ENCODE measurements at places on chromosomes 1 and 21. TPM values are rescaled to one million over a fixed set of nuclear protein-coding genes. Genes with fewer than 3 reads are reported as not detected.

- no peak for DNase-seq
Measured at GRCh38 chr1:105359457-105359856, 1609.8 kb downstream of the AMY1C start.

- no peak for DNase-seq
Measured at GRCh38 chr1:98386675-98387440, 274.7 kb upstream of the SNX7 start.

Gene SELENBP1
- not detected for total RNA-seq

Gene GPX7
- 22.9 TPM for total RNA-seq

- no peak for DNase-seq
Measured at GRCh38 chr1:170097449-170097948, 23.0 kb upstream of the KIFAP3 start.

Gene ETNK2
- total RNA-seq, result 3.4 TPM

Gene TSSK3
- 4.3 TPM for total RNA-seq

GRCh38 chr1:211625040-211625439, 46.1 kb upstream of the SLC30A1 start:
- DNase-seq, result no peak

- DNase-seq, result no peak
Measured at GRCh38 chr1:41580021-41580420, 95.5 kb upstream of the EDN2 start.

DNA sequence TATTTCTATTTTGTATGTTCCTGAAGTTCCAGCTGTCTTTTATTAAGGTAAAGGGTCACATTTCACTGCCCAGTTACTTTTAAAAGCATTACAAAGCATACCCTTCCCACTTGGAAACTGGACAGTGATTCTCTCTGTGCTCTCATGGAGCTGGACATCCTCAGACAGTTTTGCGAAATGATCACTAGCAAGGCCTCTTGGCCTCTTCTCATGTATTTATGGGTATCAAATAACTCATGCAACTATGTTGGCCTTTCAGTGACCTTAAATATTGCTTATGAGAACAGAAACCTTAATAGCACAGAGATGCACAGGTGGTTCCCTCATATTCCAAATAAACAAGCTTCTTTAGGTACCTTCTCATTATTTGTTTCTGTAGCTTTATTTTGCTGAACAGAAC, 7.9 kb upstream of the AMPD1 start:
- no peak for DNase-seq

DNA sequence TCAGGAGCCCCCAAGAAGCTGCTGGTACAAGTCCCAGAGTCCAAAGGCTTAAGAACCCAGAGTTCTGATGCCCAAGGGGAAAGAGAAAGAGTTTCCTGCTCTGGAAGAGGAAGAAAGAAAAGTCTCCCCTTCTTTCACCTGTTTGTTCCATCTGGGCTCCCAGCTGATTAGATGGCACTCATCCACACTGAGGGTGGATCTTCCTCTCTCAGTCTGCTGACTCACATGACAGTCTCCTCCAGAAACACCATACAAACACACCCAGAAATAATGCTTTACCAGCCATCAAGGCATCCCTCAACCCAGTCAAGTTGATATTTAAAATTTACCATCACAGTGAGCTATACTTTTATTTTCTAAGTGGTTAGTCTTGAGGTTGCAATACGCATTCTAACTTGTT, 257.9 kb downstream of the PAPPA2 start:
- DNase-seq, result no peak

DNA sequence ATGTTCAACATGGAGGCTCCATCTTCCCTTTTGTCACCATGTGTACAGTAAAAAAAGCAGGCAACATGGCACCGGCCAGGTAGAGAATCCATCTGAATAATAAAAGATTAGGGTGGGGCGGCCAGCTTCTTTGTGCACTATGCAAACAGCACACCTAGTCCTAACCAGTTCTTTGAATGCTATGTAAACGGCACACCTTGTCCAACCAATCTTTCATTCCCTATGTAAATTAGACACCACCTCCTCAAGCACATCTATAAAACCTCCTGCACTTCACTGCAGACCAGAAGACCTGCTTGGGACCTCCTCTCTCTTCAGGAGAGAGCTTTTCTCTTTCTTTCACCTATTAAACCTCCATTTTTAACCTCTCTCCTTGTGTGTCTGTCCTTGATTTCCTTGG, 28.2 kb downstream of the TFB2M start:
- DNase-seq, result no peak

GRCh38 chr1:111878091-111878490, 111.4 kb downstream of the KCND3 start:
- DNase-seq, result no peak

Gene HSPA6
- 6.9 TPM for total RNA-seq

GRCh38 chr21:31509194-31510017, 150.1 kb upstream of the SOD1 start:
- DNase-seq, result peak; percentile 49

DNA sequence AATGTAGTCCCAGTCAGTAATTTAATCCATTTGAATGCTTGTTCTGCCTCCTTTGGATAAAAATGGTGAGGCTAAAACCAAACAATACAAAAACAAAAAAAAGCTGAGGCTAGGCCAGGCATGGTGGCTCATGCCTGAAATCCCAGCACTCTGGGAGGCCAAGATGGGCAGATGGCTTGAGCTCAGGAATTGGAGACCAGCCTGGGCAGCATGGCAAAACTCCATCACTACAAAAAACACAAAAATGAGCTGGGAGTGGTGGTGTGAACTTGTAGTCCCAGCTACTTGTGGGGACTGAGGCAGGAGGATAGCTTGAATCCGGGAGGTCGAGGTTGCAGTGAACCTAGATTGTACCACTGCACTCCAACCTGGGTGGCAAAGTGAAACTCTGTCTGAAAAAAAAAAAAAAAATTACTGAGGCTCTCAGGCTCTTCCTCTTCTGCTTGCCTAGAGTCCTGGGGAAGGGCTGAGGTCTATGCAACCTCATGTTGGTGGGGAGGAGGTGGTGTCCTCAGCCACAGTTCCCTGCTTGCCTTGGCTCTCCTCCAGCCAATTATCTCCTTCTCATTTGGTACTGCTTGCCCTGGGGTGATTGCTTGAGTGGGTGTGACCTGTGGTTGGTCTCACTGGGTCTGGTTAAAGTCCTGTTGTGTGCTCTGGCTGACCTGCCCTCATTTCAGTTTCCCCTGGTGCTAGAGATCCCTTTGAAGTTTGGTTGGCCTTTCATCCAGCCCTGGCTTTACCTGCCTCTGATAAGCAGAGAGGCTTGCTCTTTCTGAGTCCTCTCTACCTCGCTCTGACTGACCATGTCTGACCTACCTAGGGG, 20.9 kb downstream of the S1PR1 start:
- DNase-seq, result peak; percentile 41

Gene FCER1G
- 5.2 TPM for total RNA-seq

GRCh38 chr1:153217212-153217611, at the start of gene PRR9:
PRR9 (plus strand) TSS chr1:153217584; CDS start chr1:153218145, 561 bp downstream.
- DNase-seq, result no peak

Gene SPOCD1
- total RNA-seq, result not detected

Gene ZNF593OS
- not detected for total RNA-seq

- DNase-seq, result no peak
Measured at GRCh38 chr1:59697150-59697800, 117.5 kb upstream of the HOOK1 start.

DNA sequence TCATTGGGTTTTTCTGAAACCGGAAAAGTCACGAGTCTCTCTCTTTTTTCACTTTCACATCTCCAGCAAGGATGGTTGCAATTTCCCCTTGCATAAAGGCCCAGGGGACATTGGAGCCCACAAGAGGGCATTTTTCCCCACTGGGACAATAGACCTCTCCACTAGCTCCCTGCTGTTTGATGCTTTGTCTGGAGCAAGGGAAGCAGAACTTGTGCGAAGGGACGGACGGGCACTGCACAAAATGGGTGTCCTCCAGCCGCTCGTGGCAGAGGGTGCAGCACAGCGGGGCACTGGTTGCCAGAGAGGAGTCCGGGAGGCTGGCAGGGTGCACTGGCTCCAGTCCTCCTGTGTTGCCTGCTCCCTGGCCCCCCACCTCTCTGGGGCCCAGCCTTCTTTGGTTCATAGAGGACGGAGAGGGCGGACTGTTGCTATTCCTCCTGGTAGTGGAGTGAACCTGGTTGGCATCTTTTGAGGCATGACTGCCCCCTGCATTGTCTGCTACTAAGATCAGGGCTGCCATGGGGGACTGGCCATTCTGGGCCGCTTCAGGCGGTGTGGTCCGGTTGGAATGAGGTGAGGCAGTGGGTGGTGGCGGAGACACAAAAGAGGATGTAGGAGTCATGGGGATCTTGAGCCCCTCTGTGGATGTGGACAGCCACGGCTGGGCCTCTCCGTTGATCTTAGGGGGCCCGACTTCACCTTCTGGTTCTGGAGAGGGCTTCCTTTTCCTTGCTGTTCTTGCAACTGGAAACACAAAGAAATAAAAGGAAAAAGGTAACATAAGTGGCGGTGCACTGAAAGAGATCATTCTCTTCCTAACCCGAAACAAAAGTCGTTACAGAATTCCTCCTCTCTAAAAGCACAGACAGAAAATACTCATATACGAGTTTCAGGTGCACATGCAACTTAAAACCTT, 2.6 kb downstream of the IRF2BP2 start:
- no peak for DNase-seq

GRCh38 chr1:200834383-200834782, 38.4 kb upstream of the GPR25 start:
- no peak for DNase-seq

- DNase-seq, result no peak
Measured at GRCh38 chr1:211775170-211775569, 55.4 kb downstream of the LPGAT1 start.

DNA sequence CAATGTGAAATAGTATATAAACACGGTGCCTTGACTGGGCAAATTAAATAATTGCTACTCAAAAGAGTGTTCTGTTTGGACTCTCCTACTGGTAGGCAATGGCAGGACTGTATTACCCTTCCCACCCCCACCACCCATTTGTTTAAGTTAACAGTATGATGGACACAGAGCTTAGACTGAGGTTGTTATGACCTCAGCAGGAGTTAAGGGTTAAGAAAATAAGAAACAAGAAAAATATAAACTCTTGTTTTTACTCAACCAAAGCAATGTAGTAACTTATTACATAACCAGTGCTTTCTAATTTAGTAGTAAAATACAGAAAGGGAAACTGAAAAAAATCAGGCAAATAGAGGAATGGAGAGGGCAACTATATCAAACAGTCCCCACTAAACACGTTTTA, 19.9 kb upstream of the SERPINC1 start:
- DNase-seq, result no peak

GRCh38 chr1:201226859-201227488, 36.4 kb downstream of the IGFN1 start:
- DNase-seq, result no peak

Gene SLAMF1
- 19.4 TPM for total RNA-seq

Gene OXCT2
- total RNA-seq, result 0.30 TPM

Gene CFAP107
- not detected for total RNA-seq

Gene DISC1
- total RNA-seq, result 16.8 TPM

- DNase-seq, result no peak
Measured at GRCh38 chr1:29271724-29272123, 35.4 kb downstream of the PTPRU start.

- DNase-seq, result no peak
Measured at GRCh38 chr21:43820466-43820865, 31.1 kb downstream of the RRP1 start.

DNA sequence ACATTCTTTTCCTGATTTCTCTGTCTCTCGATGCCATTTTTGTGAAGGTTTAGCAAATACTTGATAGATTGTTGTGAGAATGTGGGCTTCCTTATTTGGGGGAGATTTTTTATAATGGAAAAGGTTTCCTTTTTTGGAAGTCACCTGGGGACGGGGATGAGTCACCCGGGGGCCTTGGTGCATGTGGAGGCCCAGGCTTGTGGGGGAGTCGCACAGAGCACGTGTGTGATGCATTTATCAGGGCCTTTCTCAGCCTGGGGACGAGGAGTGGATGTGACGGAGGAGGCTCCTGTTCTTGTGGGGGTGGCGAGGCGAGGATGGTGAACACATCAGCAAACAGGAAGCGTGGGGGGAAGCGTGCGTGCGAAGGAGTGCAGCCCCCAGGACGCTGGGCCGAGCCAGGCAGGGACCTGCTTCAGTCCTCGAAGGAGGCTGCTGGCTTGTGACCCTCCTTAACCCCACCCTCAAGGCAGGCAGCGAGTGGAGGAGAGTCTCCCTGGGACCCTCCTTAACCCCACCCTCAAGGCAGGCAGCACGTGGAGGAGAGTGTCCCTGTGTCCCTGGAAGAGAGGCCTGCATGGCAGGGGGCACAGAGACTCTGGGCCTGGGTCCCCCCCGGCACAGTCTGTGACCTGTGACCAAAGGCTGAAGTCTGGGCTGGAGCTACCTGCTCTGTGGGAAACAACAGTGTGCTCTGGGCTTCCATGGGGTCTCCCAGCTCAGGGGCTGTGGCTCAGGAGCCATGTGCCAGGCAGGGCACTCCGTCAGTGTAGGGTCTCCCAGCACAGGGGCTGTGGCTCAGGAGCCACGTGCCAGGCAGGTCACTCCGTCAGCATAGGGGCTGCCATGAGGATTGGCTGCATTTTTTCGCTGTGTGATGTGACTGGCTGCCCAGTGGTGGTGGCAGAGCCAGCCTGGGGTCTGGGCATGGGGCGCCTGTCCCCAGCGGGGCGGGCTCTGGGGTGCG, 57.2 kb downstream of the AGPAT3 start:
- peak; percentile 71 for DNase-seq

- no peak for DNase-seq
Measured at GRCh38 chr1:224922404-224923164, 6.9 kb upstream of the DNAH14 start.
